Esophagus squamous epithelium (tissue), 5 donors: ENCODE measurements at places on chromosomes 3 and 15.

GRCh38 chr15:39102431-39102830 is 478.4 kb upstream of the THBS1 start:
- no peaks in the 10 kb centered on the region for H3K4me1 ChIP-seq
- no peaks in the 10 kb centered on the region for H3K36me3 ChIP-seq
- no peak for DNase-seq
- no peak overlapping the region for H3K27ac ChIP-seq

- no peak overlapping the region for H3K27ac ChIP-seq
- no peaks in the 10 kb centered on the region for H3K4me1 ChIP-seq
- DNase-seq, result no peak
- H3K36me3 ChIP-seq, result no peaks in the 10 kb centered on the region
- H3K27me3 ChIP-seq, result no peaks in the 10 kb centered on the region
These were observed 351.7 kb downstream of the IGSF11 start for GRCh38 chr3:118682921-118683320.

GRCh38 chr3:23701716-23702597 is 103.8 kb upstream of the UBE2E1 start:
- DNase-seq, result no peak
- no peaks in the 10 kb centered on the region for H3K27me3 ChIP-seq
- H3K4me1 ChIP-seq, result no peaks in the 10 kb centered on the region

DNA sequence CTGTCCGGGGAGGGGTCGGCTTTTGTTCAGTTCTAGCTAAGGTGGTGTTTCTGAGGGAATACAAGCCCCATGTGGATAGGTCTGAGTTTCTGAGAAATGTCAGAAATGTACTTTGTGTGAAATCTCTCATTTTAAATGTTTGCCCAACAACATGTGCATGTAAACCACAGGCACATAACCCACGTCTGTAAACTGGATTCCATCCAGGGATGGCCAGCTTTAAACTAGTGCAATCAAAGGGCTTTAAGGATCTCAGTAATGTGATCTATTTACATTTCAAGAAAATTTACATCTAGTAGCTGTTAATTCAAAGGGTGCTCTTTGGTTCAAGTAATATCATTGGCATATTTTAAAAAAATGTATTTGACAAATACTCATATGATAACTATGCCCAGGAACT is 52.0 kb downstream of the POLR2M start:
- H3K36me3 ChIP-seq, result no peaks in the 10 kb centered on the region
- H3K4me1 ChIP-seq, result no peaks in the 10 kb centered on the region
- no peak overlapping the region for H3K27ac ChIP-seq
- H3K27me3 ChIP-seq, result no peaks in the 10 kb centered on the region

GRCh38 chr15:28956491-28956890 is 70.7 kb downstream of the APBA2 start:
- no peaks in the 10 kb centered on the region for H3K36me3 ChIP-seq
- DNase-seq, result no peak
- no peaks in the 10 kb centered on the region for H3K4me1 ChIP-seq
- H3K27me3 ChIP-seq, result no peaks in the 10 kb centered on the region
- no peak overlapping the region for H3K27ac ChIP-seq

DNA sequence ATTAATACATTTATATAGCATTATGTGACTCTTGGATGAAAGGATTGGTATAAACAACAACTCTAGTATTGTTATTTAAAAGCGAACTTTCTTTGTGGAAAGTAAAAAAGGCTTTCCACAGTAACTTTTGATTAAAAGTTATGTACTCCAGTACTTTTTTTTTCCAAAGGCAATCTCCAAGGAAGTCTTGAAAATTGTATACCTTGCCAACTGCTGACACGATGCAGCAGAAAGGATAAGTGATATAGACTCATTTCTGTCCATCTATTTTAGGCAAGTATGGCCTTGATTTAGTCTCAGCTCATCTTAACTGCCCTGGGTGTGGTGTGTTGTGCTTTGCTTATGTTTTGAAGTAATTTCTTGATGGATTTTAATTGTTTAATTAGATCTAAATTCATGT is 79.7 kb downstream of the OTOL1 start:
- no peak overlapping the region for H3K4me3 ChIP-seq
- DNase-seq, result no peak
- H3K27me3 ChIP-seq, result no peaks in the 10 kb centered on the region
- H3K36me3 ChIP-seq, result no peaks in the 10 kb centered on the region
- no peaks in the 10 kb centered on the region for H3K4me1 ChIP-seq
- no peak overlapping the region for H3K27ac ChIP-seq

GRCh38 chr3:50583897-50584296 is 14.6 kb downstream of the HEMK1 start:
- no peak overlapping the region for H3K4me3 ChIP-seq
- peaks cover 54% of the 10 kb centered on the region for H3K36me3 ChIP-seq
- H3K27me3 ChIP-seq, result no peaks in the 10 kb centered on the region
- DNase-seq, result no peak
- peaks cover 12% of the 10 kb centered on the region for H3K4me1 ChIP-seq

DNA sequence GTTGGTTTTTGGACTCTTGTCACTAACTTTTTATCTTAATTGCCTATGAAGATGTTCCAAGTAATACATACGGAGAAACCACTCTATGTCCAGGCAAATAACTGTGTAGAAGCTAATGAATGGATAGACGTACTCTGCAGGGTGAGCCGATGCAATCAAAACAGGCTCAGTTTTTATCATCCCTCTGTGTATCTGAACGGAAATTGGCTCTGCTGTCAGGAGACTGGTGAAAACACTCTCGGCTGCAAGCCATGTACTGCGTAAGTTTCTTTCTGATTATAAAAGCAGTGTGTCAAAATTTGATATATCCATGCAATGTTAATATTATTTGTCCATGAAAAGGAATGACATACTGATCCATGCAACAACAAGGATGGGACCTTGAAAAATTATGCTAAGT is 121.6 kb downstream of the RASA2 start:
- no peak for DNase-seq
- H3K4me1 ChIP-seq, result no peaks in the 10 kb centered on the region
- no peaks in the 10 kb centered on the region for H3K36me3 ChIP-seq

DNA sequence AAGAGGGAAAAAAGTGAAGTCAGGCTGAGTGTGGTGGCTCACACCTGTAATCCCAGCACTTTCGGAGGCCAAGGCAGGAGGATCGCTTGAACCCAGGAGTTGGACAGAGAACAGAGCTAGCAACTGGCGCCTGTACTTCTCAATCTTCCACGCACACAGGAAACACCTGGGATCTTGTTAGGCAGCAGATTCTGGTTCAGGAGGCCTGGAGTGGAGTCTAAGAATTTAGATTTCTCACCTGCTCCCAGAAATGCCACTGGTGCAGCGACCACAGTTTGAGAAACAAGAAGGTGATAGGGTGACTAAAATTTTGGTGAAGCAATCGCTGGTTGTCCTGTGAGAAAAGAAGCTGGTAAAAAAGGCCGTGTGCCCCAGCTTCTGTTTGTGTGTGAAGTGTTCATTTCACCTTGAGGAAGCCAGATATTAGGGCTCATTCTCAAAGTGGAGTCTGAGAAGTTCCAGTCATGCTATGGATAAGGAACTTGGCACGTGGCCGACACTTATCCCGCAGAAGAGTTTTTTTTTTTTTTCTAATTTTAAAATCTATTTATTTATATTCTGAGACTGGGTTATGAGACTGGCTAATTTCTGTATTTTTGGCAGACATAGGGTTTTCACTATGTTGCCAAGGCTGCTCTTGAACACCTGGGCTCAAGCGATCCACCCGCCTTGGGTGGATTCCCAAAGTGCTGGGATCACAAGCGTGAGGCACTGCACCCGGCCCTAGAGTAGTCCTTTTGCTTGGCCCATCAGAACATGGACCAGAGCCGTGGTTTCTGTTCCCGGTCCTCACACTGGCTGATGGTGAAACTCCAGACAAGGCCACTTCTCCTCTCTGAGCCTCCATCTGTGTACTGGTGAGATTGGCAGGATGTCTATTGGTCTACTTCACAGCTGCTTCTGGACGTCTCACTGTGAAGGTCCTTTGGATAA is 324.6 kb upstream of the PROK2 start:
- H3K36me3 ChIP-seq, result no peaks in the 10 kb centered on the region
- H3K4me1 ChIP-seq, result no peaks in the 10 kb centered on the region
- no peak for DNase-seq
- peaks cover 2% of the 10 kb centered on the region for H3K27me3 ChIP-seq
- H3K4me3 ChIP-seq, result no peak overlapping the region
